ENCODE measurements at places on chromosomes 6 and 20.

DNA sequence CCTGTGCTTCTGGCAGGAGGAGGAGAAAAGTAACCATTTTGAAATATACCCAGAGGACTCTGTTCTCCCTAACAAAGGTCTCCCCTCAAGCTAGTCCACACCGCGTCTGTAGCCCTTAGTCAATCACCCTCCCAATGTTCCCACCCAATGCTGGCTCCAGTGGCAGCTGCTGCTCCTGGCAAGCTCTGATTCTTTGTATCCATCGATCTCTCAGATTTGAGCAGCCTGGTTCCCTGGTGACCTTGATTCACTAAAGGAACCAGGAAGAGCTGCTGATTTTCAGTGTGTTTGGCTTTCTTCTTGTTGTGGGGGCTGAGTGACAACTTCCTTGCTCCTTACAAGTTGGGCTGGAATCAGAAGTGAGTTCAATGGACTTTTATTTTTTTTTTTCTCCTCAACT lies 68.5 kb downstream of the FOXC1 start:
- DNase-seq = no peak

- DNase-seq = no peak
Observed at GRCh38 chr6:35275744-35276260, 16.3 kb downstream of the ZNF76 start.

GRCh38 chr6:162596676-162597075 lies 130.9 kb downstream of the PRKN start:
- DNase-seq = no peak

GRCh38 chr6:150250826-150251225 lies 108.0 kb downstream of the PPP1R14C start:
- DNase-seq = peak; percentile 38

DNA sequence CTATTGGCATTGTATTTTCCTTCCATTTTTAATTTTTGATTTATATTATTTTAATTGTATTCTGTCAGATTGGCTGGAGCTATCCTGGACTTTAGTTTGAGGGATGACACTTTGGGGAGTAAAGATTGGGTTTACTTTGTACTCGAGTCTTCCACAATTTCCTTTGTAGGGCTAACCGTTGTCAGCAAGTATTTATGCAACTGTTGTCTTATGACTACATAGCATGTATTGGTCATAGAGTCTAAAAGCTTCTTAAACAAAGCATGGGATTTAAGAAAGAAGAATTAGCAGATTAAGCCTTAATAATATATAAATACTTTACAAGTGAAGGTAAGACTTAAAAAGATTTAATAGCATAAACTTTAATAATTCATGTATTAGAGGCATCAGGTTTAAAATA lies 19.6 kb downstream of the FARS2 start:
- no peak for DNase-seq

GRCh38 chr20:45323731-45324130 lies 15.6 kb upstream of the MATN4 start:
- DNase-seq = no peak

DNA sequence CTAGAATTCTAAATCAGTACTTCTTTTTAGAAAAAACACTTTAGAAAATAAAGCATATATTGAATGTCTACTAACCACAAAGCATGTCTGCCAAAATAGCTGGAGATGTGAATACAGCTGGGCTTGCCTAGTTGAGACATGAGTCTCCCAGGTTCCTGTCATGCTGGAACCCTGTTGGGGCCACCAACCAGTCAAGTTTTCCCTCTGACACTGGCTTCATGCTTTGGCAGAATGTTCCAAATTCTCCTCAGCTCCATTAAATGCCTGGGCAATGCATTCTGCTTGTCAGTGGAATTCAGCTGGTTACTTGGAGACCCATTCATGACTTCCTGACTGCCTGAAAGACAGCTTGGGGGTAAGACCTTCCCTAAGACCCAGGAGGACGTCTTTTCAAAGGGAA lies 87.2 kb downstream of the PRND start:
- DNase-seq = no peak

DNA sequence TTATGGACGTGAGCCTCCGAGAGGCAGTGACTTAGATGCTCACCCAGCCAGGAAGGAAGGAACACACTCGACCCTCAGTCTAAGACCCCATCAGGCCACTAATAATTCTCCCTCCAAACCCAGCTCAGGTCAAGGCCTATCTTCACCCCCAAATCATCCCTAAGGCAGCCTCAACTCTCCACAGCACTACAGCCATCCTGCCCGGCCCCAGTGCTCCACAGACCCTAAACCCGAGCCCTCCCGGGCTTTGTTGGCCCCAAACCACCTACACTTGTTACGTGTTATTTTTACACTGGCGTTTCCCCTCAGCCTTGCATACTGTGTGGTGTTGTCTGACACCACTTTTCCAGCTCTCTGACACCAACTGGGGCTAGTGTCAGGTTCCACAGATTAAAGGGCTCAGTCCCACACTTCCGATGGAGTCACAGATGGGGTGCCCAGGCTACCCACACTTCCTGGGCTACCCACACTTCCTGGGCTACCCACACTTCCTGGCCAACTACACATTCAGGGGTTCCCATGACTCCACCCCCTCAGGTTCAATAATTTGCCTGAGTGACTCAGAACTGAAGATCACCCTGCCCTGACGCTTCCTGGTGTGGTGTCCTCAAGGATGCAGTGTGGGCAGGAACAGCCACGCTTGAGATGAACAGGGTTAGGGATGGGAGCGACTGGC lies 25.3 kb downstream of the RBCK1 start:
- DNase-seq = no peak
